ENCODE measurements at places on chromosomes 11 and 22.

GRCh38 chr11:80136991-80137390, 696.2 kb upstream of the TENM4 start:
- no peak for ATAC-seq

DNA sequence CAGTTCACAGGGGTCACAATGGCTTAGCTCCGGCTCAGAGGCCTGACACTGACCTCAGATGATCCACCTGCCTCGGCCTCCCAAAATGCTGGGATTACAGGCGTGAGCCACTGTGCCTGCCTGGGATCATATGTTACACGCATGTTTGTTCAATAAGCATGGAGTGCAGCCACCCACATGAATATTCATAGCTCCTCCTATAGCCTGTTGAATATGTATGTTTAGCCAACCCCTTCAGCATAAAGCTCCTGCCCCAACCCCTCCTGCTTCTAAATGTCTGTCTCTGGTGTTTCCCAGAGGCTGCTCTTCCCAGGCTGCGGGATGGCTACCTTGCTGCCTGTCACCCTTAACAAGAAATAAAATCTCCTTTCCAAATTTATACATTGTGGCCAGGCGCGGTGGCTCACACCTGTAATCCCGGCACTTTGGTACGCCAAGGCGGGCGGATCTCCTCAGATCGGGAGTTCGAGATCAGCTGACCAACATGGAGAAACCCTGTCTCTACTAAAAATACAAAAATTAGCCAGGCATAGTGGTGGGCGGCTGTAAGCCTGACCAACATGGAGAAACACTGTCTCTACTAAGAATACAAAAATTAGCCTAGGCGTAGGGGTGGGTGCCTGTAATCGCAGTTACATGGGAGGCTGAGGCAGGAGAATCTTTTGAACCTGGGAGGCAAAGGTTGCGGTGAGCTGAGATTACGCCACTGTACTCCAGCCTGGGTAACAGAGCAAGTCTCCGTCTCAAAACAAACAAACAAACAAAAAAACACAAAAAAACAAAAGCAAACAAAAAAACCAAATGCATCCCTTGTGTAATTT, 1.1 kb upstream of the APOBEC3F start:
- ATAC-seq: no peak

DNA sequence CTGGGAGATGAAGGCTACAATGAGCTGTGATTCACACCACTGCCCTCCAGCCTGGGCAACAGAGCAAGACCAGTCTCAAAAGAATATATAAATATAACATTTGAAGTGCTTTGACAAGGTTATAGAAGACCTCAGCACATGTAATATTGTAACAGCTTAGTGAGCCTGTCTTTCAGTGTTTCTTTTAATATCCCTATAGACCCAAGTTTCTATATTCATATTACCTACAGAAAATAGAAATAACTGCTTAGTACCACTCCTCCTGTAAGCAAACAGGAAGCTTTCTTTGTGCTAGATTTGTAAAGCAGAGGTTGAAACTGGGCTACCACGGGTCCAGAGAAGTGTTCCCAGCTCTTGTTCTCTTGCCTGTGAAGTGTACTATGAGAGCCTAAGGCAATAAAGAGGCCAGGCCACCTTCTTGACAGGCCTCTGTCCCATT, 68.2 kb downstream of the PPP2R1B start:
- no peak for ATAC-seq

DNA sequence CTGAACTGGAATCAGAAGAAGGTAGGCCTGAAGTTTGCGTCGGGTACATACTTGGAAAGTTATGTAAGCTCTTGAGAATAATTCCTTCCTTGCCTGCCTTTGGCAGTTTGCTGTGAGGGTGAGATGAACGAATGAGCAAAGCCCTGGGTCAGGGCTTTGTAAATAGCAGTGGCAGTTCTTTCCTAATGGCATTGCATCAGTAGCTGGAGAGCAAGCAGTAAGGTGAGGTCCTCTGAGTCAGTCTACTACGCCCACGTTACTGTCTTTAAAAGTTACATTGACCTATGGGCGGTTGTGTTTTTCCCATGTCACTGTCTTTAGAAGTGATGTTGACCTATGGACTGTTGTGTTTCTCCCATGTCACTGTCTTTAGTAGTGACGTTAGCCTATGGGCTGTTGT, 179.1 kb upstream of the E2F8 start:
- no peak for ATAC-seq

DNA sequence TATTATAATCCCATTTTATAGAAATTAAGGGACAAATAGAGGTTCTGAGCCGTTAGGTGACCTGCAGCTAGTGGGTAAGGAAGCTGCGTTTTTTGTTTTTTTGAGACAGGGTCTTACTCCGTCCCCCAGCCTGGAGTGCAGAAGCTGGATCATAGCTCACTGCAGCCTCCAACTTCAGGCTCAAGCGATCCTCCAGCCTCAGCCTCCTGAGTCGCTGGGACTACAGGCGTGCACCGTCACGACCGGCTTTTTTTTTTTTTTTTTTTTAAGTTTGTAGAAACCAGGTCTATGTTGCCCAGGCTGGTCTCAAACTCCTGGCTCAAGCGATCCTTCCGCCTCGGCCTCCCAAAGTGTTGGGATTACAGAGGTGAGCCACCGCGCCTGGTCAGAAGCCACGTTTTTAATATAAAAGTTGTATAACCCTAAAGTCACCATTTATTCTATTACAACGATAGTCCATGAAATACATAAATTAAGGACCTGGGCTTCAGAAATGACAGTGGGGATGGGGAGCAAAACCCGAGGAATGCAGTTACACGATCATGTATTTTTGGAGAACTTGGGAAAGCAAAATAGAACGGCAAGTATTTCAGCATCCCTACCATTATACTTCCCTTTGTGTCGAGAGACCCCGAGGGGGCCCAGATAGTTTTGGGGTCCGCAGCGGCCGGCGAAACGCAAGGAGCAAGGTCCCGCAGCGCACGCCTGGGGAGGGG, 638 bp downstream of the SAAL1 start:
- peak; percentile 54 for ATAC-seq

Measured in SK-N-SH treated with all-trans-retinoic acid at 6 μM for 48 hours (cell line).